Left cardiac atrium (tissue), 4 donors: ENCODE measurements at places on chromosomes 6 and 20.

DNA sequence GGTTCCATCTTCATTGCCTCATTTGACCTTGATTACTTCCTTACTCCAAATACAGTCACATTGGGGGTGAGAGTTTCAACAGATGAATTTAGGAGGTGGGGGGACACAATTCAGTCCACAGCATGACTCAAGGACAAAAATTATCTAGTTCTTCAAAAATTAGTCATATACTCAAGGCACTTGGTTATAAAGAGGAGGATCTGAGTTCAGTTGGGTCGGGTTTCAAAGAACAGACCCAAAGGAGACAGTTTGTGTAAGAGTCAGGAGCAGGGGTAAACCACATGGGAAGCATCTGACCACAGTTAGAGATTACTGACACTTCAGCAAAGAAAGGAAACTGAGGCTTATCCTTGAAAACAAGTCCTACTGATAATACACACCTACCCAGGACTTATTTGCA lies 138.0 kb downstream of the TBC1D7 start:
- DNase-seq: no peak

DNA sequence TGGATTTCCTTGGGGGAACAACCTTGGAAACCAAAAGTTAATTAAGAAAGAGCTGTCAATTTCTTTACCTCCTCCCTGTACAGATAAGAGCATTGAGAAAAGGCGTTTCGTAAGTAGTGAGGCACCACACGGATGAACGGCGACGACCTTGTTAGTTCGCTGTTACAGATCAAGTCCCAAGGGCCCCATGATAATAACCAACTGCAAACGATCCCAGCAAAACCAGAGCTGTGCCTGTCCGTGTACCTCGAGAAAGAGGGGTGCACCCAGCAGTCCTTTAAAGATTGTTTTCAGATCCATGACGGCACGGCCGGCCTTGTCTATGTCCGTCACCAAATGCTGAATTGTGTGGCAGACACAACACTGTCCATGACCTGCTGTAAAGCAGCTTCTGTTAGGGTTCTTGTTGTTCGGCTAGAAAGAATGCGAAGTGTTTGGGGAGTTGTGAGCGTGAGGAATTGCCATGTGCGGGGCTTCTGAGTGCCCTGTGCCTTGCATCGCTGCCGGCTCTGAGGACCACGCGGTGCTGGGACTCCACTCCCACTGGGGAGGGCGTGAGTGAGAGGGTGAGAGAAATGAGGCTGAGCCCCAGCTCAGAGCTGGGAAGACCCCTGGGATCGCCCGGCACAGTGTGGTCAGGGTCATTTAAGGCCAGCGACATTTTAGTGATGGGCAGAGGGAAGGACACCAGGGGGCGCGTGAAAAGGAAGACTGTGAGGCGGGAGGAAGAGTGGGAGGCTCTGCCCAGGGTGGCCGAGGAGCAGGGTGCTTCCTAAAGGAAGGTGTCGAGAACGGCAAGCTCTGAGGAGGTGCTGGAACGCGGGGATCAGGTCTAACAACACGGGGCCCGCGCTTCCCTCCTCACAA lies 136.8 kb upstream of the RPS6KA2 start:
- DNase-seq: no peak

DNA sequence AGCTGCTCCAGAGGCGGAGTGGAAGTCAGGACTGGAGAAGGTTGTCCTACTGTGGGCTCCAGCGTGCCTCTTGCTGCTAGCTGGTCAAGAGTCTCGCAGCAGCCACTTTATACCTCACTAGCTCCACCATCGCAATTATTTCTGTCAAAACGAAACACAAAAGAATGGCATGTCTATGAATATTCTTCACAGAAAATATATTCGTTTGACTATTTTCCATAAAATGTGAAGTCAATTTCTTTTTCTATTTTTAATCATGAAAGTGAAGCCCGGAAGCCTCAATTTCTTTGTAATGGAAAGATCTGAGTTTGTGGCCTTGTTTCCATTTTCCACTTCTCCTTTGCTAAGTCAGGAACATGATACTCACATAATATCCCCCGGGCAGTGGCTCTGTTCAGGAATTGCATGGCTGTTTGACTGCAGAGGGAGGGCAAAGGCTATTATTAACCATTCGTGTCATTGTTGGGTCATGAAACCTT lies 51.7 kb downstream of the DTD1 start:
- DNase-seq: no peak

GRCh38 chr6:18785810-18786490 lies 398.8 kb downstream of the RNF144B start:
- no peak for DNase-seq

DNA sequence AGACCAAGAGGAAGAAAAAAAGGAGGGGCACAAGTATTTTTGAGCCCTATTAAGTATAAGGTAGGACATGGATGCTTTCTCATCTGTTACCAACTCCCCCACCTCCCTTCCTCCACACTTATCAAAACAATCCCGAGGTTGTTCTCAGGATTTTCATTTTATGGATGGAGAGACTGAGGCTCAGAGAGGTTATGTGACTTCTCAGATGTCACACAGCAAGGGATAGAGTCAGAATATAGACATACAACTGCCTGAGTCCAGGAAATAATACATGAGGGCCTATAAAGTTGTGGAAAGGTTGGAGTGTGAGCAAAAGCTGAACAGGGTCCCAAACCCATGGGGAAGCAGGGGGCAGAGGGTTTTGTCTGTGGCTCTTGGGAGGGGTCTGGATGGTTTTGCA lies 19.3 kb downstream of the KCNK17 start:
- DNase-seq: no peak

GRCh38 chr20:257419-257818 lies at the start of gene DEFB132:
DEFB132 (plus strand) TSS chr20:257724; CDS start chr20:257779, 55 bp downstream.
- no peak for DNase-seq

GRCh38 chr6:160004018-160004417 lies 35.1 kb downstream of the IGF2R start:
- no peak for DNase-seq

- no peak for DNase-seq
Observed at GRCh38 chr6:88050140-88050818, 2.6 kb downstream of the SPACA1 start.

GRCh38 chr6:12065321-12066140 lies 53.4 kb downstream of the HIVEP1 start:
- DNase-seq: no peak

GRCh38 chr20:20606050-20606449 lies 106.4 kb downstream of the RALGAPA2 start:
- DNase-seq: no peak

DNA sequence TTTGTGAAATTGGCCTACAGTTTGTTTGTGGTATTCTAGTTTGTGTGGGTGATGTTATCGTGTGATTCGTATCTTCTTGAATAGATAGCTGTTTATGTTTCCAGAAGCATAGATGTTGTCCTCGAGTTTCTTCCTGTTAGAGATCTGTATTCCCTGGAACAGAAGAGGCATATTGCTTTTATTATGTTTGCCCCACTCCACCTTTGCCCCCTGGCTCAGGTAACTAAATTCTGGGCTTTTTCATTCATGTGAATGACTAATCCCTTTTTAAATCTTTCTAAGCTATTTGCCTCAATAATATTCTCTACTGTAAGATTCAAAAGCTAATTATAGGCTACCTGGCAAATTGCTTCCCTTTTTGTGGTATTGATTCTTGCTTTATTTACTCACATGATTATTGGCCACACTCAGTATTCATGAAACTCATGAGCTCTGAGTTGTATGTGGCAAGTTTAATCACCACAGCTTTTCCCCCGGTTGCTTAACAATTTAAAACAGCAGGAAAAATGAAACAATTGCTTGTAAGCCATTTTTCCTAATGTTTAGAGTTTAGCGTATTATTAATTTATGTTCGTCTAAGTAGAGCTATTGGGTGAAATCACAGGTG lies 12.6 kb downstream of the RNF217 start:
- no peak for DNase-seq

DNA sequence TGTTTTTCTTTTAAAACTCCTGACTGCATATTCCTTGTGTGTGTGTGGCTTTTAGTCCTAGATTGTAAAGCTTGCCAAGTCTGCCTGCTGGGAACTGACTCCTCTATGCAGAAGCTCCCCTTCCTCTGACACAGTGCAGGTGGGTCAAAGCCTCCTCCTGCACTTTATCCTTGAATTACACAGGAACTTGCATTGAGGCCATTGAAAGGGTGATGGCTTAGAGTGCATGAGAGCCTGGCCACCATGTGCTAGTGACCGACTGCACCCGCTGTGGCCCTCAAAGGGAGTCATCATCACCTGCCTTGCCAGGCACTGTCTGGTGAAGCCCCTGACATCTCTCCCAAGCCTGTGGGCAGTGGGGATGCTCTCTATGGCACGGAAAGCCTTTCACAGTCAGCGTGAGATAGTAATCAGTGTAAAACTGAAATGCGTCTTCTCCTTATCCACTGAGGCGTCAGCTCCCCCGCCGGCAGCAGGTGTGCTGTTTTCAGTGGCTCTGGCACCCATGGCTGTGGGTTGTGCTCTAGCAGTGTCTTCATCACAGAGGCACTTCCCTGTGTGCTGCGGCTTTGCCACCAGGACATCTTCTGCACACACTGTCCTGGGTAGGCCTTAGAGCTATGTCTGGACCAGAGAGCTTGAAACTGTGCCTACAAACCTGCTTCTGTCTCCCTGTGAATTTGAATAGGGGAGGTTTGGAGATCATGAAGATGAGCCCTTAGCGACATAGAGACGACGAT lies 87.9 kb downstream of the THBS2 start:
- no peak for DNase-seq

DNA sequence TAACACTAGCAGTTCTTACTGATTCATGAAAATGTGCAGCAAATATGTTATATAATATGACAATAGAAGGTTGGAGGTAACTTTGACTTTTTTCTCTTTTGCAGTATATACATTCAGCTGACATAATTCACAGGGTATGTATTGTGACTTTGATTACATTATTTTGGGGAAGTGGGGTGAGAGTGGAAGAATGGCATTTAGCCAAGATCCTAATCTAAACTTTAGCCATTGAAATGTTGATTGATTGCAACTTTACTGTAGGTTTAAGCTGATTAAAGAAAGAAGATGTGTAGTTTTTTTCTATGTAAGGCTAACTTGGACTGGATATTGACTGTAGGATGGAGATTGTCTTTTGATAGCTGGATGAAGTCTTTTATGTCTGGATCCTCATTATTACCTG lies 46.0 kb downstream of the MAPK14 start:
- DNase-seq: no peak

GRCh38 chr6:25635886-25636317 lies 16.1 kb upstream of the SCGN start:
- no peak for DNase-seq

DNA sequence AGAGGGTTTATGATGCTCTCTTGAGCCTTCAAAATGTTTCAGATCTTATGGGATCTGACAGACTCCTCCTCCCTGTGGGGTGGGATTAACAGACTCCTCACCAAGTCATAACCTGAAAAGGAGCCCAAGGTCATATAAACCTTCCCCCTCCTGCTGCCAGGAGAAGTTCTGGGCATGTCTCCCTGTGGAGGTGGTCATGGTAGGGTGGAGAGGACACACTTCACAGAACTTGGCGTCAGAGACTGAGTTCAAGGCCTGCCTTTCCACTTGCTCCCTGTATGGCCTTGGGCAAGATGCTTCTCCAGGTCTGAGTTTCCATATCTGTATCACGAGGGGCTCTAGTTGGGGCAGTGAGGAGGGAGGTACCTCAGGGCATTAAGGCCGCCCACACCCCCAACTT lies 32.4 kb upstream of the AAR2 start:
- DNase-seq: no peak

DNA sequence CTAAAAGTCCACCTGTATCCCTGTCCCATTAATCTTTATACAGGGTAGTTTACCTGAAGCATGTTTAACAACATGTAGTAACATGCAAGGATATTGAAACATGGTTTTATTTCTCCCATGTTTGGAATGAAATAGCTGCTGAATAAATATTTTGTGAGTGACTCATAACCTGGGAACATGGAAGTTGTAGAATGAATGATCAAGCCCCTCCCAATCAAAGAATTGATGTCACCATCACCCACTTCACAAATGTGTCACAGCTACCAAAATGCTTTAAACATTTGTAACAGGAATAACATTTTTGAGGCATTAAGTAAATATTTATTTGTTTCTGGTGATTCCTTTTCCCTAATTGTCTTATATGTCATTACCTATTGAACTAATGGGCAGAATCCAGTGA lies 58.9 kb upstream of the TNFAIP3 start:
- DNase-seq: no peak

DNA sequence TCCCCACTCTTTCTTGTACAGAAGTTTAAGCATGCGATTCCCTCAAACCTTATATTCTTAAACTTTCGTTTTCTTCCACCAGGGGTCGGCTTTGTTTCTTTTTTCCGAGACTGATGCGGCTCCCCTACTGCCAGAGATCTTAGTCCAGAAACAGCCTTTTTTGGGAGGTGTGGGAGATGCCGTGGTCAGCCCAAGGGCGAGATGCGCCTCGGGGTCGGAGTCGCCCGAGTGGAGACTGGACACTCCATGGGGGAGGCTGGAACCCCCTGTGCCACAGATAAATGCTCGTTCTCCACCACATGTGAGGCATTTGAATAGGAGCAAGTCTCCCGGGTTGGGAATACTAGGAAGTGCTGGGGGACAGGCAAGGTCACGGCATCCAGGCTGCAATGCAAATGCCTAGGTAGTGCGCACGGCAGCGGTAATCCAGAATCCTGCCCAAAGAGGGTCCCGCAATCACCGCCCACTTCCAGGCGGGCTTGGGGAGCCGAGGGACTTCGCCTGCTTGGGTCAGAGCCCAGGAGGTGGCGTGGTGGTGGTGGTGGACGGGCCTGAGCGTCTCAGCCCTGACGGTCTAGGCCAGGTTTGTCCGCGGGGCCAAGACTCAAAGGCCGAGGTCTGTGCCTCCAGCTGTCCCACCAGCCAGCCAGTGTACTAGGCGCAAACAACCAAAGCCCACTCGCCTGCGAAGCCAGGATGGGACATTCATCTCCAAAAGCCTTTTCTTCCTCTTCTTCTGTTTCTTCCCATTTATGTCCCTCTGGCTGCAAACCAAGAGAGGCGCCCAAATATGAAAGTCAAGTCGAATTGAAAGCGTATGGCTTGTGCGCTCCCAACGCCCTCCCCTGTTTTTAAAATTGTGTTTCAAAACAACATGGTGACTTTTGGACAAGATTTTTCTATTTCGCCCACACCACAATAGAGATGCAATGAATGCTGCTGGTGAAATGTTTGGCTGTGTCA lies 39.3 kb upstream of the OSTM1 start:
- DNase-seq: no peak

- peak; percentile 76 for DNase-seq
Observed at GRCh38 chr6:15511248-15512125, 151.3 kb downstream of the DTNBP1 start.

GRCh38 chr20:50286609-50287008 lies 96.0 kb downstream of the CEBPB start:
- peak; percentile 73 for DNase-seq

GRCh38 chr6:1502041-1502440 lies 107.7 kb upstream of the FOXC1 start:
- DNase-seq: no peak

DNA sequence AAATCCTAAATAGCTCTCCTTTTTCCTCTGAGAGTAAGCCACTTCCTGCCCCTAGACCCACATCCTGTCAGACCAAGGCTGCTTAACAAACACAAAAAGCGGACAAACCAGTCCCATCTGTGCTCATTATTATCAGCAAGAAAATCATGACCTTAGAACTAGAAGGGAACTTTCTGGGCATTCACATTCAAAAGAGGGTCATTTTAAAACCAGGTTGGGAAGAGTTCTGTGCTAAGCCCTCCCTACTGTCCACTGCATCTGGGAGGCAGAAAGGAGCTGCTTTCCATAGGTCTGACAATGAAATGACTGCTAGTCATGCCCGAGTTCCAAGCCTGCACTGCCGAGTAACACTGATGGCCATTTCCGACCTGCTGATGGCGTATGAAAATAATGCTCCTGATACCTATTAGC lies 15.4 kb downstream of the EZR start:
- DNase-seq: no peak

- DNase-seq: no peak
Observed at GRCh38 chr6:106637051-106637716, 7.8 kb downstream of the QRSL1 start.
